ENCODE measurements at places on chromosomes 12 and 14.

DNA sequence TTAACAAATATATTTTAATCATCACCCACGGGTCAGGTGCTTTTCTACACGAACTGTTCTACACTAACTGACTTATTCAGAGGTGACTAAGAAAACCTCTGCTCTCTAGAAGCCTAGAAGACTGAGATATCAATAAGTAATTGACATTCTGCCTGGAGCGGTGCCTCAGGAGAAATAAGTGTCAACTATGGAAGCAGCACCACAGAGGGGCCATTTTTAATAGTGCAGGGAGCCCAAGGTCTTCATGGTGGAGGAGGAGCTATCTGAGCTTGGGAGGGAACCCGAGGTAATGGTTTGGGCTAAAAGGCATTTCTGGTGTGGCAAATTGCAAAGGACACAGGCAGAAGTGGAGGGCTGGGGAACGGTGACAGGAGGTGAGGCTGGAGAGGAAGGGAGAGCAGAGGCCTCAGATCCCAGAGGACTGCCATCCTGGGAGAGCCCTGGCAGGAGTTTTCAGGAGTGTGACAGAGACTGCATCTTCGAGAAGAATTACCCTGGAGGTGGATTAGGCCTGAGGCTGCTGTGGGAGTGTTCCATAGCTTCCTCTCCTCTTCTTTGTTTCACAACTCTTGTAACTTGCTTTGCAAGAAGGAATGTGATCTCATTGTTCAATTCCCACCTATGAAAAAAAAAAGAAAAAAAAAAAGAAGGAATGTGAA is 123.1 kb downstream of the NPAS3 start:
- no peak for DNase-seq

DNA sequence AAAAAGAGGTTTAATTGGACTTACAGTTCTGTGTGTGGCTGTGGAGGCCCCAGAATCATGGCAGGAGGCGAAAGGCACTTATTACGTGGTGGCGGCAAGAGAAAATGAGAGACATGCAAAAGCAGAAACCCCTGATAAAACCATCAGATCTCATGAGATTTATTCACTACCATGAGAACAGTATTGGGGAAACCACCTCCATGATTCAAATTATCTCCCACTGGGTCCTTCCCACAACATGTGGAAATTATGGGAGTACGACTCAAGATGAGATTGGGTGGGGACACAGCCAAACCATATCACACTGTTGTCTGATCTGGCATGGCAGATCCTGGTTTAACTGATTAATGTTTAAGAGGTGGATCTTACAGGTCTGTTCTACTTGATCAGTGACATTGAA is 5.6 kb downstream of the DDX47 start:
- DNase-seq = no peak

DNA sequence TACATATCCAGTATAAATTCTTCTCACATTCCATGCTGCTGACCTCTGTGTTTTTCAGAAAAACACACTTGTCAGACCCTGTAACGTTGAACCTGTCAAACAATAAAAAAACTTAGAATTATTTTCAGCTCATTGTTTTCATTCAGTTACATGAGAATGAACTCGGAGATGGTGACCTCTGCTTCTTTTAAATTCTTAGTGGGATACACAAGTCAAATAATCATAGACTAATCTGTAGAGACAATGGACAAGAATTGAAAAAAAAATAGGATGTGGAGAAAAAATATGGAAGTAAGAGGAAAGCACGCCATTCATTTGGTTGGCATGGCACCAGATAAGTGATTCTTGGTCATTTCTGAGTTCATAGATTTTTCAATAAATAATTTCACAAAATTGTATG is 7.2 kb downstream of the CD69 start:
- no peak for DNase-seq

DNA sequence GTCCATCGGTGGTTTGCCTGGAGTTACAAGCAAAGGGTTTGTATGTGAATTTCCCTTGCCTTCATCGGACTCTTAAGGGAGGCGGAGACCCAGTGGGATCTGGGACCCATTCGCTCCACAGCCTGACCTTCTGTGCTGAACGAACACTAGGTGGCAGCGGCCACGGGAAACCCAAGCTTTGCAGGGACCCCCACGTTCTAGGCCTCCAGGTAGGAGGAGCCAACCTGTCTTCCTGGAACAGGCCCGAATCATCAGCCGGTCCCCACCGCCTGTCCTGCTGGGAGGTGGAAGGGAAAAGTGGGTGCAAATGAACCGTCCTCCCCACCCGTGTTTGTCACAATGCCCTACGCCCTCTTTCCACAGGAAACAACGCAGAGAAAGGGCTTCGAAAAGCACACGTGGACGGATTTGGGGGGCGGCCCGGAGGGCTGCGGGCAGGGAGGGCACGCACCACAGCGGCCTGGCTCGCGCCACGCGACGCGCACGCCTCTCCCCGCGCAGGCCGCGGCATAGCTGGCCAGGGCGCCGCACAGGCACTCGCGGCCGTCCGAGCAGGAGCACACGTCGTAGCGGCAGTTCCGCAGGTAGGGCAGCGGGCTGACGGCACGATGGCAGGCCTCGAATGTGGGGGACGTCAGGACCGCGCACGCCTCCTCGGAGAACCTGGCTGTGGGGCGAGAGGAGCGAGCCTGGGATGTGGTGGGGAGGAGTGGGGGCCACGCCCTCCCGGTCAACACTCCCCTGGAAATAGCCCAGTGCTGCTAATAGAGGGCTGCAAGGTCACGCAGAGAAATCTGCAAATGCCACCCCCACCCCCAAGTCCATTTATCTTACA is 67.8 kb downstream of the VWF start:
- DNase-seq = no peak

DNA sequence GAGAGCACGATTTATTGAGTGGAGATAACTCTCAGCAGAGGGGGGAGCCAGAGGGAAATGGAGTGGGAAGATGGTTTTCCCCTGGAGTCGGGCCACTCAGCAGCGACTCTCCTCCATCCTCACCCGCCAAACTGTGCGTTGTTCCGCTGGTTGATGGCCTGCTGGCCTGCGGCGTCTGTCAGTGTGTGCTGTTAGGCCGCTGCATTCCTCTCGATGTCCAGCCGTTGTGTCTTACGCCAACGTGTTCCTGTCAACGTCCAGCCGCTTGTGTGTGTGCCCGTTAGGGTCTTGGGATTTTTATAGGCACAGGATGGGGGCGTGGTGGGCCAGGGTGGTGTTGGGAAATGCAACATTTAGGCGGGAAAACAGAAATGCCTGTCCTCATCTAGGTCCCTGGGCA is 69.2 kb downstream of the PTPRQ start:
- no peak for DNase-seq

DNA sequence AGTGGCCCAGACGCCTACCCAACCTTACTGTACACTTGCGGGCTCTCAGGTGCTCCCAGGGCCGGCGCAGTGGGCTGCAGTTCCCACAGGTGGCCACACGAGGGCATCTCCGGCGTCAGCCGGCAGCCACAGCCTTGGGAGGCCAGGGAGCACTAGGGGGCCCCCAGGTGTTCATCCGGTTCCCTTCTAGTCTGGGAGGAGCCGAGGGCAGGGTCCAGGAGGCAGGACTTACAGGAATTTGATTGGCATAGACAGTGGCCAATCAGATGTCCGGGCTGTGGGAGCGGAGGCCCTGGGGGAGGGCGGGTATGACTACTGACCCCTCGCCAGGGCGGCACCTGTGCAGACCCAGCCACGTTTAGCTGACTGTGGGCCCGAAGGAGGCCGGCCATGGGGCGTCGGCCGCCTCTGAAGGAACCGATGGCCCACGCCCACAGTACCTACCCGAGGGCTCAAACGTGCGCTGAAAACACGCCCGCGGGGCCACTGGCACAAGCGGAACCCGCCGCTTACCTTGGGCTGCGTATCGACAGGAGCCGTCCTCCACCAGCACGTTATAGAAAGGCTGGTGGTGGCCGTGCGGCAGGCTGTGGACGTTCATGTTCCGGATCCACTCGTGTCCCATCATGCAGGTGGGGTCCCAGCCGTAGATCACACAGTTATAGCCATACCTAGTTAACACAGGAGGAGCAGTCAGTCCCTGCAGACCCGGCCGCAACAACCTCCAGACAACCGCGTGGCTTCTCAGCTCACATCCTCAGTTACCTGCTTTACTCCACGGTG is 34.8 kb downstream of the FBXO21 start:
- DNase-seq = peak; percentile 28

DNA sequence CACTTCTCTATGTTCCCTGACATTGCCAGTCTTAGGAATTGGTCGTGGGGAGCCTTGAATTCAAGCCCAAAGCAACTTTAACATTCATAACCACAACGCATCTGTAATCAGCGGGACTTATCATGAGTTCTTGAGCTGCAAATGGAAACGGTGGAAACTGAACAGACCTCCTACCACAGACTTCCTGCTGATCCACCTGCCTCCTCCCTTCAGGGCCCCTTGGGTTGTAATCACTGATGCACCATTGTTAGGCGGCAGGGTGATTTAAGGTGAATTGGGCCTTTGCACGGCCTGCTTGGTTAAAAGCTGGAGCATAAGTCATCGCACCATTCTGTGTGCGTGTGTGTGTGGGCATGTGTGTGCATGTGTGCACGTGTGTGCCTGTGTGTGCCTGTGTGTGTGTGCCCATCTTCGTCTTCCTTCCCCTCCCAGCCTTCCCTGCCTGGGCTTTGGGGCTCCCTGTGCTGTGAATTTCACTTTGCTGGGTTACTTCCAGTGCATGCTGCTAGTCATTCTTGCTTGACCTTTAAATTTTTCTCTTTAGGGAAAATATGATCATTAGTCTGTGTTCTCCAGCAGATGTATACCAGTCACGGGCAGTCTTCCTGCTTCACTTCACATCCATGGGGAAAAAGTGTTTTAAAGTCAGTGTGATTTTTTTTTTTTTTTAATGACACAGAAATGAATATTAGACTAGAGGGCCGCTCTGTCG is 29.1 kb downstream of the CHST11 start:
- no peak for DNase-seq

All from EH (cell line).